ENCODE measurements at places on chromosomes 16 and 17.

GRCh38 chr17:74429604-74430384 is 2.1 kb upstream of the GPRC5C start:
- no peak for DNase-seq

GRCh38 chr16:82650804-82651203 is 24.0 kb downstream of the CDH13 start:
- DNase-seq = no peak

- DNase-seq = no peak
Measured at GRCh38 chr16:89113152-89113547, 19.5 kb downstream of the ACSF3 start.

- DNase-seq = no peak
Measured at GRCh38 chr17:30234296-30234695, 1.2 kb downstream of the SLC6A4 start.

DNA sequence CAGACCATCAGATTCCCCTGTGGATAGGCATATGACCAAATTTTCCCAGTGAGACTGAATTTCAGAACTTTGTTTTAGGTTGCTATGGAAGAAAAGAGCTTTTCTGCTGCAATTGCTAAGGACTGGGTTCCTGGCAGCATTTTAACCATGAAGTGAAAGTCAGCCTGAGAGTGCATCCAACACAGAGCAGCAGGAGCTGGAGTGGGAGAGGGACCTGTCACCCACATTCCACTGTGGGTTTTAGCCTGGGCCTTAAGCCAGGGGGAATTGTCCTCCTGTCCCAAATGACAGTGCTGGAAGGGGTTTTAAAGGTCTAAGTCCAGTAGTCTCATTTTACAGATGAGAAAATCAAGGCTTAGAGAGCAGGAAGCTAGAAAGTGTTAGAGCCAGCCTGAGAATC is 203.5 kb upstream of the N4BP1 start:
- DNase-seq = no peak

- DNase-seq = no peak
Measured at GRCh38 chr17:55342800-55343585, 78.2 kb downstream of the HLF start.

- no peak for DNase-seq
Measured at GRCh38 chr16:85984947-85985451, 86.0 kb downstream of the IRF8 start.

- DNase-seq = no peak
Measured at GRCh38 chr16:11583889-11584565, 2.7 kb downstream of the LITAF start.

- DNase-seq = no peak
Measured at GRCh38 chr17:82397449-82398335, 20.5 kb upstream of the HEXD start.

DNA sequence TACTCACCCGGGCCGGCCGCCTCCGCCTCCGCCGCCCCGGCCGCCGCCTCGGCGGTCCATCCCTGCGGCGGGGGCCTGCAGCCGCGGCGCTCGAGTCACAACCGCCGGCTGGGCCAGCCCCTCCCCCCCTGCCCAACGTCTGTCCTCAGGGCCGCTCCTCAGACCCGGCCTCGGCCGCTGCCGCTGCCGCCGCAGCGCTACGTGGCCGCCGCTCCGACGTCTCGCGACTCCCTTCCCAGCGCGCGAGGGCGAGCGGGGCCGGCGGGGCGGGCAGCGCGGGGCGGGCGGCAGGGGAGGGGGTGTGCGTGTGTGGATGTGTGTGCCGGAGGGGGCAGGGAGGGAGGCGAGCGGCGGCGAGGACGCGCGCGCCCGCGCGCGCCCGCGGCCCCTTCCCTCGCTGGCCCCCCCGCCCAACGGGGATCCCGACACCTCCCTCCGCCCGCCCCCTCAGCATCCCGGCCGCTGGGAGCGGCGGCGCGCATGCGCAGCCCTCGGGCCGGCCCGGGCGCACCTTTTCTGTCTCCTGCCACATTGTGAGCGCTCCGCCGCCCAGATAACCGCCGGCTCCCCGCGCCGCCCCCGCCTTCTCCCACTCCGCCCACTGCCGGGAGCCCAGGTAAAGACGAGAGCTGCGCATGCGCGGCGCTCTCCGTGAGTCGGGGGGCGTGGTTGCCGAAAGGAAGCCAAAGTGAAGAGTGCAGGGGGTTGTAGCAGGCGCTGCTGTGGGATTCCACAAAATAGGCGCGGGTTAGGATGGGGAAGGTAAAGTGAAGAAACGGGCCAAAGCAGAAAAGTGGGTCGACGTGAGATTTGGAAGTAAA is at the start of gene ZNF652:
TSS of gene ZNF652 (minus strand) at position 349 of the 821 bp plus-strand sequence. CDS start 44,525 bp downstream, outside the sequence.
- peak; percentile 90 for DNase-seq

DNA sequence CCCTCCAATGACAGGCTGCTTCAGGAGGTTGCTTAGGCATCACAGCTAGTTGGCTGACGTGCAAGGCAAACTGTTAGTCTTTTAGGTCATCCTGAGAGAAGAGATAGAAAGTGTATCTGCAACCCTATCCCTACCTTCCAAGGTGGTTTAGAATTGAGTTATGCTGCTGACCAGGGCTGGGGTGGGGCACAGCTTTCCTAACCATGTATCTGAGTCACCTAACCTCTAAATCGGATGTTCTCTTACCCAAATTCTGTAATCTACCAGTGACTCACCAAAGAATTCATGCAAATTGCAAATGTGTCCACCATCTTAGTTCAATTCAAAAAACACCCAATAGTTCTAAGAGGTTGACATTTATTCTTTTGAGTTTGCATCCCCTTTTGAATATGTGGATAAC is 107.2 kb upstream of the DYNLRB2 start:
- DNase-seq = no peak

Data from NCI-H2081 treated with DMSO at 0.1 percent for 48 hours (cell line).